Left cardiac atrium (tissue), 4 donors: ENCODE measurements at places on chromosomes 16 and 17.

DNA sequence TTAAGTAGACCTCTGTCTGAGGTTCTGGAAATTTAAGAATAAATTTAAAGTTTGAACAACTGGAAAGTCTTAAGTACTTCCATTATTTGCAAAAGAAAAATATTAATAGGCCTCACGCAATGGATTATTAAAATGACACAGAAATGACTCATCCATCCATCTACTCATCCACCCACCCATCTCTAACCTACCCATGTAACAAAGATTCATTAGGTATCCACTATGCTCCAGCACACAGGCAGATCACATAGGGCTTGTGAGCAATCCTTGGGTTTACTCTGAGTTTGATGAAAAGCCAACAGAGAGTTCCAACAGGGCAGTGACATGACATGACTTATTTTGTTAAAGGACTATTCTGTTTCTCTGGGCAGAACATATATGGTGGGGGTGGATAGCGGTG, 93.3 kb downstream of the HELZ start:
- DNase-seq: no peak

DNA sequence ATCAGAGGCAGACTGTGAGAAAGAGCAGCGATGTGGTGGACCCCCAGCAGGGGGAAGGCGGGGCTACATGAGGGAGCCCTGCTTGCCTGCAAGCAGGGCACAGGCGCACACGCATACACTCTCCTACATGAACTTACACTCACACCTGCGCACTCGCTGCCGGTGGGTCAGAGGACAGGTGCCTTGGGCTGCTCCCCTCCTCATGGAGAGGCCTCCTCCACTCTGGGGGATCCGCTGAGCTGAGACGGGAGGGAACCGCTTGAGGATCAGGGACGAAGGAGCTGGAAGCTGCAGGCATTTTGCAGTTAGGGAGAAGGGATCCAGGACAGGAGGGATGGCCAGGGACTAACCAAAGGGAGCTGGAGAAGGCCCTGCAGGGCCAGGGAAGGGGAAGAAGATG, 14.2 kb downstream of the OSBPL7 start:
- no peak for DNase-seq

- DNase-seq: no peak
Observed at GRCh38 chr16:12258861-12259645, 282.5 kb downstream of the SNX29 start.

DNA sequence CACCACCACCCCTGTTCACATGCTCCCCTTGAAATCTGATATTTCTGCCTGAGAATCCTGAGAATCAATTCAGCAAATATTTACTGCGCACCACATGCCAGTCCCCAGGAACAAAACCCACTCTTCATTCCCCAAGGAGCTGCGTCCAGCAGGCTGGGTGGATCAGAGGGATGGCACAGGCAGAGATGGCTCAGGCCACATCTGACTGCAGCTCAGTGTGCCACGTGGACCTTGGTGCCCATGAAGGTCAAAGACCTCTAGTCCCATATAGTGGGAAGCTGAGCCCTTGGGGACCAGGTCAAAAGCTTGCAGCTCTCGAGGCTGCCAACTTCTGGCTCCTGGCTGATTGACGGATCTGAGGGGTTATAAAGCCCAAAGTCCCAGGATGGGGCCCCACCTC, 31.8 kb downstream of the CD300LF start:
- DNase-seq: no peak

DNA sequence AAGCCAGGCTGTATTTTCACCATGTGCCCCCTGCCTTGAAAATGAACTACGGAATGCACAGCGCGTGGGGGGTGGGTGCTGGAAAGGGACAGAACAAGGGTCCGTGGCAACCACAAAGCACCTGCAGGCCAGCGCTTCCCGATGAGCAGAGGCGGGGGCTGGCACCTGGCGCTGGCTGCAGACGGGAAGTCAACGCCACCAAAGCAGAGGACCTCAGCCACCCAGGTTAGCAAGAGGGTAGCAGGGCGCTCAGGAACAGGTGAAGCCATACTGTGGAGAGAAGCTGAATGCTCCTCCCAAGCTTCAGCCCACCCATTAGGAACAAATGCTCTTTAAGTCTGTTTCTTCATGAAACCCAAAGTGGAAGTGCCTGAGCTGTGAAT, 64.7 kb downstream of the KLHDC4 start:
- no peak for DNase-seq

- DNase-seq: no peak
Observed at GRCh38 chr16:67661101-67661761, 471 bp downstream of the PARD6A start.

GRCh38 chr17:74920642-74921025, 2.4 kb downstream of the USH1G start:
- no peak for DNase-seq

GRCh38 chr16:67084345-67085028, 25.3 kb upstream of the PHAF1 start:
- DNase-seq: no peak

- DNase-seq: no peak
Observed at GRCh38 chr16:7343243-7343642, 10.6 kb downstream of the RBFOX1 start.

DNA sequence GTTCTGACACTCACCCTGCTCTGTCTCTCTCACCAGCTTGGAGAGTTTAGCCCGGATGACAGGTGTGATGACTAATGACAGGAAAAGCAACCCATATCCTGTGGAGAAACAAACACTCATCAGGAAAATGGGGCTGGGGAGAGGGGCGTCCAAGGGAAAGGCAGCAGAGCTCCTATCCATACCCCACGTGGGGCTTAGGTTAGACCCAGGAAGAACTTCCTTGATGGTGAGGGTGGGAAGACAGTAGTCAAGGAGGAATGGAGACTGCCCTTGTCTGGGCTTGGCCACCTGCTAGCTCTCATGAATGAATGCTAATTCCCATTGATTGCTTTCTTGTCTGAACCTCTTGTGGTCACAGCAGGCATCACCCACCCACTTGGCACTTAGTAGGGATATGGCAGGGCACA, 3.8 kb downstream of the SLC46A1 start:
- DNase-seq: no peak

- DNase-seq: peak; percentile 86
Observed at GRCh38 chr16:77971306-77972061, 50.9 kb upstream of the CLEC3A start.

- no peak for DNase-seq
Observed at GRCh38 chr16:74296104-74296431, 546 bp upstream of the PSMD7 start.

DNA sequence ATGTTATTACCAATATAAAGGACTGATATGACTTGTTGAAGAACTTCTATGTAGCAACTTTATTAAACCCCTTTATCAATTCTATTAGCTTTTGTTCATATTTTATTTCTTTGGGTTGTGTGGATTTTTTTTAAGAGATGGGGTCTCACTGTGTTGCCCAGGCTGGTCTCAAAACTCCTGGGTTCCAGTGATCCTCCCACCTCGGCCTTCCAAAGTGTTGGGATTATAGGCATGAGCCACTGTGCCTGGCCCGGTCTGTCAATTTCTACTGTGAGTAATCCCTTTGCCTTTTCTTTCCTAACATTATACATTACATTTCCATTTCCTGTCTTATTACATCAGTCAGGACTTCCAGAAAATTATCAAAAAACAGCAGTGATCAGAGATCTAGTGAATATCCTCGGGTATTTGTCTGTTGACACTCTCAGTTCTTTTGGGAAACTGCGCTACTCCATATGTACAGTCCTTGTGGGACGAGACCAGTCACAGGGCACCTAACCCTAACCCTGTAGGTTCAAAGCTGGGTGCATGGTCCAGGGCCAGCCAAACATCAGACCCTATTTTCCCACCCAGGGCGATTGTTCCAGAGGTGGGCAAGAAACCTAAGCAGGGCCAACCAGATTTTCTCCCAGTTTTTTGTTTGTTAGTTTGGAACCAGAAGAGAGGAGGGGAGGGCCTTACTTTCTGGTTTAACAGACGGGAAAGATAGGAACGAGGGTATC, 1.7 kb upstream of the SLC47A1 start:
- no peak for DNase-seq

GRCh38 chr17:55702150-55702549, 20.5 kb downstream of the TMEM100 start:
- DNase-seq: no peak

DNA sequence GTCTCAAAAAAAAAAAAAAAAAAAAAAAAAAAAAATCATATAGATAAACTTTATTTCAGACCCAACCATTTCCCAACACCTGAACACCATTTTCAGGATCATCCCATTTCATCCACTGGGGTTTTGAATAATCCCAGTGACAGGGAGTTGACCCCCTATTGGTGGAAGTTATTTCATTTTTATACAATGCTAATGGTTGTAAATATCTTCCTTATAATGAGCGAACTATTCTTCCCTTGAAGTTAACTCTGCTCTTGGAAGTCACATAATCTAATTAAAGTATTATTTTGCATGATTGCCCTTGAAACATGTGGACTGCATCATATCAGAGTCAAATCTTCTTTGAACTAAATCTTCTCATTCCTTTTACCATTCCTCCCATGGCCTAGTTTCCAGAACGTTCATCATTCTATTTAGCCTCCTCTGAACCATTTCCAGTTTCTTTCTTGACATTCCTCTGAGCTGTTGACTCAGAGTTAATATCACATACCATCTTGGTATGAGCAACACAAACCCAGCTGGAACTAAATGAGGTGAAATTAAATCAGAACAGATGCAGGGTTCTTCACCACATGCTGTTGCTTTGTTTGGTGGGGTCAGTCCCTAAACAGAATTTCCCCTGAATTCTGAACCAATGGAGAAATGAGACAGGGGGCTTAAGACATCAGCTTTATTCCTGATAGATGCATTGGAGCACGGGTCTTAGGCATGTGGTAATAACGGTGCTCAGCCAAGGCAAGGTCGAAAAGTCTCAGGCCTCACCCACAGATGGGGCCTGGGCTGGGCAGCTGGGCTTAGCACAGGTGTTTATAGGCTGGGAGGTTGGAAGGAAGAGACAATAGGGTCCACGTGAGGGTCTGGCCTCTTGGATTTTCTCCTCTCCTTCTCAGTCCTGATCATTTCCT, 8.9 kb downstream of the HSD17B2 start:
- DNase-seq: no peak

DNA sequence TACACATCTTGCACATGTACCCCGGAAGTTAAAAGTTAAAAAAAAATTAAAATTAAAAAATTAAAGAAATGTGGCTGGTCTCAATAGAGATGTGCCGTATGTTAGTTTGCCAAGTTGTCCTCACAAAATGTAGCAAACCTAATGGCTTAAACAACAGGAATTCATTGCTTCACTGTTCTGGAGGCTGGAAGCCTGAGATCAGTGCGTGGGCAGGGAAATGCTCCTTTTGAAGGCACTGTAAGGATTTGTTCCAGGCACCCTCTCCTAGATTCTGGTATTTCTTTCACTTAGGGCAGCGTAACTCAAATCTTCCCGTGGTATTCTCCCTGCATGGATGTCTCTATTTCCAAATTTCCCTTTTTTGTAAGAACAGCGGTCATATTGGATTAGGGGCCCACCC, 32.7 kb upstream of the MON1B start:
- peak; percentile 28 for DNase-seq

- no peak for DNase-seq
Observed at GRCh38 chr17:61984821-61985220, 57.0 kb upstream of the INTS2 start.

GRCh38 chr16:88491560-88492310, 38.7 kb downstream of the ZFPM1 start:
- no peak for DNase-seq

DNA sequence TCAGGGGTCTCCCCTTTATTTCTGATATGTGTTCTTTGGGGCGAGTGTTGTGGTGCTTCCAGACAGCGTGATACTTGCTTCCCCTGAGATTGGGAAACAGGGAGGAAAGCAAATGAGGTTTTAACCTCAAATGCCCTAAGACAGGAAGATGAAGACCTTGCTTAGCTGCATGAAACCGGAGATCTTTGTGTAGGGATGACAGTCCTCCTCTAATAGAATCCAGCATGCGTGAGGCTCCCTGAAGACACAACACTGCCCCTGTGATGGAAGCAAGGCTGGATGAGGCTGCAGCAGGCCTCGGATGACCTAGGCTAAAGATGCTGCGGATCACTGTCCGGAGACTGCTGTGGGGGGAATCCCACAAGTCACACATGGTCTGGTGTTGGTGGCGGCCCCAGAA, 491.0 kb downstream of the CDH13 start:
- DNase-seq: no peak

- no peak for DNase-seq
Observed at GRCh38 chr16:89071686-89072547, 21.7 kb upstream of the ACSF3 start.

GRCh38 chr17:69620363-69620762, 205.9 kb downstream of the MAP2K6 start:
- no peak for DNase-seq

DNA sequence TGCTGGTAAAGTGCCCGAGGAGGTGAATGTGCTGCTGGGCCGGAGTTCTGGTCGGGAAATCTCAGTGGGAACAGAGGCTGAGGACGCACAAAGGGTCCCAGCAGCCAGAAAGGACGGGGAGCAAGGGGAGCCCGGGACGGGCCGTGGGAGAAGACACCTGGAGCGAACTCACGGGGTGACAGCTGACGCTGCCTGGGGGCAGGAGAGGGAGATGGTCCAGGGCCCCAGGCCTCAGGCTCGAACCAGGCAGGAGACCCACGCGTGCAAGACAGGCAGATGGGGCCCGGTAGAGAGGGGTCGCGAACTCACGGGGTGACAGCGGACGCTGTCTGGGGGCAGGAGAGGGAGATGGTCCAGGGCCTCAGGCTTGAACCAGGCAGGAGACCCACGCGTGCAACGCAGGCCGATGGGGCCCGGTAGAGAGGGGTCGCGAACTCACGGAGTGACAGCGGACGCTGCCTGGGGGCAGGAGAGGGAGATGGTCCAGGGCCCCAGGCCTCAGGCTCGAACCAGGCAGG, 72.9 kb downstream of the METRNL start:
- DNase-seq: no peak

GRCh38 chr16:74951206-74951605, 33.7 kb downstream of the WDR59 start:
- no peak for DNase-seq

DNA sequence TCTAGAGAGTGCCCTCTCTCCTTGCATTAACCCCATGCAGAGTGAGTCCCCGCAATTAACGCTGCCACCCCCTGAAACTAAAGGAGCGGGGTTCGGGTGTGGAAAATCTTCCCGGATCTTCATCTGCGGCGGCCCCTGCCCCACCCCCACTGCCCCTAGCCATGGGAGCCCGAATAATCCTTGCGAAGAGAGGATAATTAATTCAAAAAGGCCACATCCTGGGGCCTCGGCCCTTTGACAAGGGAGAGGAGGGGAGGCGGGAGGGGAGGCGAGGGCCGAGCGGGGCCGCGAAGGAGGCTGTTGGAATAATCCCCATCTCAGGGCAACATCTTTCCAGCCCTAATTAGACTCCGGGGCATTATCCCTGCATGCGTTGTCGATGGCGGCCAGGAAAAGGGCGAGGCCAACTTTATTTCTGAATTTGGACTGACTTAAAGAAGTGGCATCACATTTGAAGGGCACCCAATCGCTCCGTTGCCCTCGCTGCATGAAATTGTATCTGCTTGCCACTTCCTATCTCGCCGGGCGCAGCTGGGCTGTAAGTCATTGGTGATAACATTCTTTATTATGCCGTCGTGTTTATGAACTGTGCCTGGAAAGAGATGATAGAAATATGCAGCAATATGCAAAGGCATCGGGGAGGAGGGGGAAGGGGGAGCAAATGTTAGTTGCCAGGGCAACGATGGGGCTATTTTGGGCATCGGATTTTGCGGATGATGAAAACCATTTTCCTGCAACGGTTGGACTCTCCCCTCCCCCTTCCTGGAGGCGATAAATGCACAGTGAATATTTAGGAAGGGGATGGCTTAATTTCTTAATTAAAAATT, 387.1 kb upstream of the TNRC6C start:
- DNase-seq: no peak

- no peak for DNase-seq
Observed at GRCh38 chr17:36627101-36627500, 25.7 kb downstream of the MRM1 start.

GRCh38 chr17:68381076-68381900, 76.0 kb downstream of the WIPI1 start:
- peak; percentile 54 for DNase-seq
